ENCODE measurements at places on chromosomes 4 and X.
A peak's percentile ranks its signal among the peaks of the same experiment; 100 is the strongest.

GRCh38 chr4:145769450-145770037, 89.6 kb downstream of the C4orf51 start:
- H3K4me3 ChIP-seq: no peak overlapping the region
- no peaks in the 10 kb centered on the region for H3K4me1 ChIP-seq
- H3K27me3 ChIP-seq: no peaks in the 10 kb centered on the region
- DNase-seq: no peak

GRCh38 chr4:101851672-101852071, 61.1 kb downstream of the BANK1 start:
- H3K27me3 ChIP-seq: no peaks in the 10 kb centered on the region
- H3K36me3 ChIP-seq: no peaks in the 10 kb centered on the region
- no peak overlapping the region for H3K27ac ChIP-seq
- no peak for DNase-seq
- H3K4me1 ChIP-seq: no peaks in the 10 kb centered on the region
- H3K4me3 ChIP-seq: no peak overlapping the region

- H3K4me1 ChIP-seq: no peaks in the 10 kb centered on the region
- H3K4me3 ChIP-seq: no peak overlapping the region
- H3K27ac ChIP-seq: peak overlapping the region; percentile 53
- no peaks in the 10 kb centered on the region for H3K36me3 ChIP-seq
- no peak for DNase-seq
- no peaks in the 10 kb centered on the region for H3K27me3 ChIP-seq
Observed at GRCh38 chr4:94548571-94548970, 96.8 kb downstream of the PDLIM5 start.

DNA sequence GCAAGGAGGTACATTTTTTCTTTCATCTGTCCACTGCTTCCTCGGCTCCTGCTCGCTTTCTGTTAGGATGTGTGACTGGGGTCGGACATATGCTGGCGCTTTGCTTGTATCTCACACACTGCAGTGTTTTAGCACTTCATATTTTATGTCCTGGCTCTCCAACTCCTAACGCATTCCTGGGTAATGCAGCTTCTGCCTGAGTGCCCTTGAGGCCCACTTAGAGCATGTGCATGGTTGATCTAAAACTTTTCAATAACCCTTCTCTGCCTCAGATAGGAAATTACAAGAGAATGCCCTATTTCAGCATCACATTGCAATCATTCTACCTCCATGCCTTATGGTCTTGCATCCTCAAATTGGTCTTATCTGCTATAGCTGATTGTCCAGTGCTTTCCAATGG, 65.3 kb downstream of the NEIL3 start:
- H3K4me3 ChIP-seq: no peak overlapping the region
- H3K27ac ChIP-seq: no peak overlapping the region
- no peaks in the 10 kb centered on the region for H3K4me1 ChIP-seq
- no peak for DNase-seq
- H3K27me3 ChIP-seq: no peaks in the 10 kb centered on the region

DNA sequence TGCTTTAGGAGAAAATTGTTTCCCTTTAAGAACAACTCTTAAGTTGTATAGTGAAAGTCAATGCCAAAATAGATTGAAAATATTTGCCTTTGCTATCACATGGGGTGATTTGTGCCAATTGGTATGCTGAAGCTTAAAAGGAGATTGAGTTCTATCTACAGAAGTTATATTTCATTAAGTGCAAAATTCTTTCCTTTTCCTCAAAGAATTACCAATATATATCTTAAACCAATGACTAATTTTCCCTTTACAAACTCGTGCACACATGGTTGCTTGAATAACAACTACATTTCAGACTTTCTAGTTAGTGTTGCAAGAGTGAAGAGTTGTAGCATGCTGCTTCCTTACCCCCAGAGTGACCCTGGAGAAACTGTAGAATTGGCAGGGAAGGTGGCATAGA, 990.0 kb upstream of the PABPC4L start:
- DNase-seq: no peak
- H3K27me3 ChIP-seq: no peaks in the 10 kb centered on the region
- no peaks in the 10 kb centered on the region for H3K36me3 ChIP-seq
- H3K4me1 ChIP-seq: no peaks in the 10 kb centered on the region
- H3K4me3 ChIP-seq: no peak overlapping the region
- H3K27ac ChIP-seq: no peak overlapping the region

- no peak overlapping the region for H3K4me3 ChIP-seq
- no peak overlapping the region for H3K27ac ChIP-seq
- no peaks in the 10 kb centered on the region for H3K36me3 ChIP-seq
- H3K4me1 ChIP-seq: no peaks in the 10 kb centered on the region
Observed at GRCh38 chrX:34563061-34563460, 94.0 kb downstream of the TMEM47 start.

DNA sequence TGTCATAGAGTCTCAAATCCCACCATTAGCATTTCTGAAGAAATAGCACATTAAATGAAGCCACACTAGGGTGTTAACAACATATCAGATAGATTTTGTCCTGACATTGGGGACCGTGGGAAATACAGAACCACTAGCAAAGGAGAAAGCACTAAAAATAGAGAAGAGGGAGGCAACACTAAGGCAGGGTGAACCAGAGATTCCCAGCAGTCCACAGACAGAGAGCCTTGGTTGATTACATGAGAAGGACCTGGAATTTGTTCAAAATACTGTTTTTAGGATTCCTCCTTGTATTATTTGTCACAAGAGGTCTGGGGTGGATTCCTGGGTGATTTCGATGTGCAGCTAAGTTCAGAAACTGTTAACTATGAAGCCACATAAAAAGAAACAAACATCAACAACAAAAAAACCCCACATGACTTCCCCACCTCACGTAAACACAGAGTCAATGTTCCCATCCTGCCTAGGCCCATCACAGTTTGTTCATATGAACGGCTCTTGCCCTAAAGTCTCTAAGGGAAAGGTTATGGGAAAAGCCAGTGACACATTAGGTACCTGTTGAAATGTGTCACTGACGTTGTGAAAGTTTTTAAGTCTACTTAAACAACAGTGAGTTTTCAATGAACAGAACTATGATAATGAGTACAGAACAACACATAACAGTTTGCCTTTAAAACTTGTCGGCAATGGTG, 23.6 kb upstream of the GRSF1 start:
- no peak overlapping the region for H3K27ac ChIP-seq
- no peak for DNase-seq
- no peaks in the 10 kb centered on the region for H3K36me3 ChIP-seq
- no peaks in the 10 kb centered on the region for H3K27me3 ChIP-seq

DNA sequence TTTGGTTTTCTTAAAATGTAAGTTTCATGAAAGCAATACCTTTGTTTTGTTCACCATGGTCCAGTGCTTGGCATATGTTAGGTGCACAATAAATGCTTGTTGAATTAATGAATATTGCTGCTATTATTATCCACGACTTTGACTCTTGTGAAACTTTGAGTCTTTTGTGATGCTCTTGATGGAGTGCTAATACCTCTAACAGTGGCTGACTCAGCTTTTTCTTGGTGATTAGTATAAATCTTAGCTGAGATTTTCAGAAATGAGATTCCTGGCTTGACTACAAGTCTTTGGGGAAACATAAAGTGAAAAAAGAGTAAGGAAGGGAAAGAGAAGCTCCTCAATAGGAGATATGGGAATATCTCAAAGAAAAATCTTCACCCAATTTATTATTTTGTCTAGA, 375.2 kb upstream of the RPS6KA3 start:
- no peak overlapping the region for H3K4me3 ChIP-seq
- no peaks in the 10 kb centered on the region for H3K27me3 ChIP-seq
- no peak overlapping the region for H3K27ac ChIP-seq
- H3K36me3 ChIP-seq: no peaks in the 10 kb centered on the region

DNA sequence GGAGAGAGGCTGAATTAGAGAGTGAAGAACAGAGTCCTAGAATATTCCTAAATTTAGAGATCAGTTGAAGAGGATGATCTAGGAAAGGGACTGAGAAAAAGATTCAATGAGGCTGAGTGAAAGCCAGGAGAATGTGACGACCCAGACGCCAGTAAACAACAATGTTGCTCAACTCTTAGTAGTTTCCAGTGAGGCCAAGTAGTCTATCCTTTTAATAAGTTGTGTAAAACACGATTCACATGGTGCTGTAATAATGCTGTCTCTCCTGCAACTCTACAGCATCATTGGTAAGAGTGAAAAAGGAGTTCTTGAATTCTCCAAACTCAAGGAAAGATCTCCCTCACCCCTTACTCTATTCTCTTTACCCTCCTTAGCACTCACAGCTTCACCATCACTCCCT, 140.3 kb downstream of the CFAP299 start:
- no peaks in the 10 kb centered on the region for H3K4me1 ChIP-seq
- H3K4me3 ChIP-seq: no peak overlapping the region
- H3K27ac ChIP-seq: no peak overlapping the region
- no peaks in the 10 kb centered on the region for H3K27me3 ChIP-seq

DNA sequence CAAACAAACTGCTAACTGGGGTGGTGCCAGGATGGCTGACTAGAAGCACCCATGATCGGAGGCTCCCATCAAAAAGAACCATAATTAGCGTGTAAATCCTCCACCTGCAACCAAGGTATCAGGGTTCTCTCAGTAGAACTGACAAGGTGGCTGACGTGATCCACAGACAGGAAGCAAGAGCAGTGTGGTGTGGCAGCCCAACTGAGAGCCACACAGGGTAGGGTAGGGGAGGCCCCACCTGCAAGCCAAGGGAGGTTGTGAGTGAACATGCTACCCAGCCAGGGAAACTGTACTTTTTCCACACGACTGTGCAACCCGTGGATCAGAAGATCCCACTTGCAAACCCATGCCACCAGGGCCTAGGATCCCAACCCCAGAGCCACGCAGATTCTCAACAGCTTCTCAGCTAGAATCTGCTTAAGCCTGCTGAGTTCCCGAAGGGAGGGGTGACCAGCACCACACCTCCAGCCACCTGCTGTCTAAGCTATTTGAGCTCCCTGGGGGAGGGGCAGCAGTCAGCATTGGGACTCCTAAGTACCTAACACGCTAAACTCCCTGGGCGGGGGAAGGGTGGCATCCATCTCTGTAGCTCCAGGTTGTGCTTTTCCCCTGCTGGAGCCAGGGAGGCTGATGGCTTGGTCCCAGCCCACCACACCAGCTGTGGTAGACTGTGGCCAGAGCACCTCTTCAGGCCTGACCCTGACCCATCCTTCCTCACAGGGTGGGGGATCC, 425.1 kb downstream of the GPM6A start:
- H3K27me3 ChIP-seq: no peaks in the 10 kb centered on the region
- DNase-seq: no peak
- no peak overlapping the region for H3K4me3 ChIP-seq
- H3K4me1 ChIP-seq: no peaks in the 10 kb centered on the region

DNA sequence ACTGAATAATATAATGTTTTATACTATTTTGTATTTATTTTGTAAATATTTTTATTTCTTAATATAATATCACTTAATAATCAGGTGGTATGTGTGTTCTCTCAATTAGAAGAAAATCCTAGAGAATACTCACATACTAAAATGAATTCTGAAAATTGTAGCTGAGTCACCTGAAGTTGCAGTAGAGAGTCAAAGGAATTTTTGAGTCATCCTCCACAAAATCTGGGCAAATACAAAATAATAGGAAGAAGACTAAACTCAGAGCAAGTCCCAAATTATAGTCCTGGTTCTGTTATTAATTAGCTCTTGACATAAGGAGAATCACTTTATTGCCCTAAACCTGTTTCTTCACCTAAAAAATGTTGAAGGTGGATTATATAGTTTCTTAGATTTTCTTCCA, 57.8 kb downstream of the SPATA4 start:
- no peaks in the 10 kb centered on the region for H3K4me1 ChIP-seq
- DNase-seq: no peak
- no peak overlapping the region for H3K4me3 ChIP-seq

- no peak for DNase-seq
- no peaks in the 10 kb centered on the region for H3K36me3 ChIP-seq
- no peak overlapping the region for H3K4me3 ChIP-seq
Observed at GRCh38 chr4:140358281-140358680, 15.2 kb upstream of the SCOC start.
